ENCODE measurements at places on chromosomes 6 and 20.

GRCh38 chr6:40788661-40789655 is 201.8 kb upstream of the LRFN2 start:
- no peak for DNase-seq

- DNase-seq, result no peak
Observed at GRCh38 chr6:168047841-168048723, 30.9 kb downstream of the FRMD1 start.

DNA sequence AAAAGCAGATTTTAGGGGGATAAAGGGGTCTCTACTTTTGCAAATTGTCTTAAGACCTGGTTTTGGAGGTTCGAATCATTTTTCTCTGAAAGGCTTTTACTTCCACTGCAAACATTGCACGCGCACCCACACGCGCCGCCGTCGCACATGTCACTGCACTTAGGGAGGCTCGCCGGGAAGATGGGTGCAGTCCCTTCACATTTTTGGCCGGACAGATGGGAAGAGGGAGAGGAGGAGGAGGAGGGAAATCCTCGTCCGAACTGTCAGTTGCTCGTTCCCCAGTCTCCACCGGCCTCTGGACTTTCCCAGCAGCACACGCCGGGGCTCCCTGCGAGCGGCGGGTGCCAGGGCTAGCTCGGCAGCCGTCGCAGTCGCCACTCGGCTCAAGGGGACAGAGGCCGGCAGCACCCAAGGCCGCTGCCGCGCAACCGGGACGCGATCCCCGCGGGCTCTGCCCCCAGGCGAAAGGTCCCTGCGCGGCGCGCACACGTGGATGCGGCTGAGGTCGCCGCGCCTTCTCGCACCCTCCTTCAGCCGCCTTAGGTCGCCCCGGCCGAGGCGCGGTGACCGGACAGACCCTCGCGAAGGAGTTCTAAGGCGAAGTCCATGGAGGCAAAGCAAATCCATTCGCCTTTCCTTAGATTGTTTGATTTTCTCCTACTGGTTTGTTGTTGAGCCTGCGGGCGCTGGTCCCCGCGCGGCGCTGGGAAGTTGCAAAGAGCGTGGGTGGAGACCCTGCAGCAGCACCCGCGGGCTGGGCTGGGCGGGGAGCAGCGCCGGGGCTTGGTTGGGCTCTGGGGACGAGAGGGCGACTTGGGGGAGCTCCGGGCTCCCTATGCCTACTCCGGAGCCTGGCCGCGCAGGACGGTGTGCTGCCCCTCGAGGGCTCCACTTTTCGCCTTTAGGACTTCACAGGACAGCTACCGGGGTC is 1.2 kb downstream of the MYB start:
- DNase-seq, result no peak

DNA sequence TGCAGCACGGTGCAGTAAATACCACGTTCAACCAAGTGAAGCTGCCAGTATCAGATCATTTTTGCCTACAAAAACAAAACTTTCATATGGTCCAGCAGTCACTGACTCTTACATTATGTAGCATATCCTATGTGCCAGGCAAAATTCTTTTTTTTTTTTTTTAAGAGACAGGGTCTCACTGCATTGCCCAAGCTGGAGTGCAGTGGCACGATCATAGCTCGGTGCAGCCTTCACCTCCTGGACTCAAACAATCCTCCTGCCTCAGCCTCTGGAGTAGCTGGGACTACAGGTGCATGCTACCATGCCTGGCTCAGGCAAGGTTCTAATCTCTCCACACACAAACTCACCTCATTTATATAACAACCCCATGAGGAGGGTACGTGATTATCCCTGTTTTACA is 208.6 kb upstream of the JARID2 start:
- no peak for DNase-seq

DNA sequence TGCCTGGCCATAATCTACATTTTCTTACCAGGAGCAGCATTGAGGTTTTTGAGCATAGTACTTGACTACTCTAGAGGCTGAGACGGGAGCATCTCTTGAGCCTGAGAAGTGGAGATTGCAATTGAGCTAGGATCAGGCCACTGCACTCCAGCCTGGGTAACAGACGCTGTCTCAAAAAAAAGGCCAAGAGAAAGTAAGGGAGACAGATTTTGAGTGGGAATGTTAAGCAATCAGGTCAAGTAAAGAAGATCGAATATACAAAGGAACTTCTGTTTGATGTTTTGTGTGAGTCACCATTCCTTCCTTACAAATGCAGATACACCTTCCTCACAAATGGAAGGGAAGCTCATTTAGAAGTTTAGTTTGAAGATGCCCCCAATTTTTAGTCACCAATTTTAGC is 4.4 kb downstream of the PNRC1 start:
- no peak for DNase-seq

GRCh38 chr6:150336299-150336698 is 32.5 kb upstream of the IYD start:
- DNase-seq, result no peak

DNA sequence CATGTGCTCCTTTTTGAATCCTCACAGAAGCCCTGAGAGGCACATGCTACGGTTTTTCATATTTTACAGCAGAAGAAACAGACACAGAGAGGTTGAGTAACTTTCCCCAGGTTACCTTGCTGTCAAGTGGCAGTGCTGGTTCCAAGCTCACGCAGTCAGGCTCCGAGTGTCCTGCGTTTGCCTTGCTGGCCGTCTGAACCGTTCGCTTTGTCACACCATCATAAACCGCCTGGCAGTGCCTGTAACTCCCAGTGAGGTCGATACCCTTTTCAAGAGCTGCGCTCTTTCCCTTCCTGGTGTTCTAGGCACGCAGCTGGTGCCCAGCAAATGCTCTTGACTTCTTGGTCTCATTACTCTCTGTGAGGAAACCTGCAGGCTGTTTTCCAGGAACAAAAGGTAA is 31.3 kb upstream of the KCNG1 start:
- no peak for DNase-seq

- DNase-seq, result no peak
Observed at GRCh38 chr20:34458631-34459030, 57.6 kb upstream of the DYNLRB1 start.

DNA sequence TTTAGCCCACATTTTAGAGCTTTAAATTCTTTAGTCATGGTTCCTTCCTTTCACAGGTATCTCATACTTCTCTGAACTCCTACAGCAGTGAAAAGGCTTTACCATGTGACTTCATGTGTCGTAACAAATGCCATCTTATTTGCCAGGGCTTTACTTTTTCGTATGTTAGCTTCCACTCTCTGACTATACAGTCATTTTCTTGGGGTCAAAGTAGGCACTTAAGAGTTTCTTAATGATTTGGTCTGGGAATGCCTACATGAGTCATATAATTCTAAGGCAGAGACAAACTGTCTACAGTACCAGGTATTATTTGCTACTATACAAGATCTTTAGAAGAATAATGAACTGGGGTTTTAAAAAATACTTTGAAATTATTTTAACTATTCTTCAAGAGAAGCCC is 15.0 kb downstream of the RAB23 start:
- DNase-seq, result no peak

- no peak for DNase-seq
Observed at GRCh38 chr6:12605888-12606345, 110.7 kb upstream of the PHACTR1 start.

DNA sequence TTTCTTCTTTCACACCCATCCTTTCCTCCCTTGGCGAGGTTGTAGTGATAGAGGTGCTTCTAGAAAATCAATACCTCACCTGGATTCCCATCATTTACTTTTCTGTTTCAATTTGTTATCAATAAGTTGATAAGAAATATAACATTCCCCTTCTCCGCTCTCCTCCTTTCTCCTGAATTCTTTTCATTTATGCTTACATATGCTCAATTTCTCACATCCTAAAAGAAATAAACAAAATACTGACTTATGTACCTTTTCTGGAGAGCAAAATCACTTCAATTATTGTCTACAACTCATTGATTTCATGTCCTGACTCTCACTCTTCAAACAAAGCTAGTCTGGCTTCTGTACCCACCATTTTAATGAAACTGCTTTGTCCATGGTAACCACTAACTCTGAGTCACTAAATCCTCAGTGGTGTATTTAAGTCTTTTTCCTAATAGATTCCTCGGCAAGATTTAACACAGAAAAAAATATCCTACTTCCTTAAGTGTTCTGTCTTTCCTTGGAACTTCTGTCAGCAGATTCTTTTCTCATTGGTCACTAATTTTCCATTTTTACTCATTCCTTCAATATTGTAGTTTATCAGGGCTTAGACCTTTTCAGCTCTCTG is 289.6 kb downstream of the RFPL4B start:
- DNase-seq, result no peak

- DNase-seq, result no peak
Observed at GRCh38 chr6:105805501-105806023, 280.6 kb upstream of the PRDM1 start.

- DNase-seq, result no peak
Observed at GRCh38 chr6:26019261-26019830, 56.7 kb downstream of the TRIM38 start.

DNA sequence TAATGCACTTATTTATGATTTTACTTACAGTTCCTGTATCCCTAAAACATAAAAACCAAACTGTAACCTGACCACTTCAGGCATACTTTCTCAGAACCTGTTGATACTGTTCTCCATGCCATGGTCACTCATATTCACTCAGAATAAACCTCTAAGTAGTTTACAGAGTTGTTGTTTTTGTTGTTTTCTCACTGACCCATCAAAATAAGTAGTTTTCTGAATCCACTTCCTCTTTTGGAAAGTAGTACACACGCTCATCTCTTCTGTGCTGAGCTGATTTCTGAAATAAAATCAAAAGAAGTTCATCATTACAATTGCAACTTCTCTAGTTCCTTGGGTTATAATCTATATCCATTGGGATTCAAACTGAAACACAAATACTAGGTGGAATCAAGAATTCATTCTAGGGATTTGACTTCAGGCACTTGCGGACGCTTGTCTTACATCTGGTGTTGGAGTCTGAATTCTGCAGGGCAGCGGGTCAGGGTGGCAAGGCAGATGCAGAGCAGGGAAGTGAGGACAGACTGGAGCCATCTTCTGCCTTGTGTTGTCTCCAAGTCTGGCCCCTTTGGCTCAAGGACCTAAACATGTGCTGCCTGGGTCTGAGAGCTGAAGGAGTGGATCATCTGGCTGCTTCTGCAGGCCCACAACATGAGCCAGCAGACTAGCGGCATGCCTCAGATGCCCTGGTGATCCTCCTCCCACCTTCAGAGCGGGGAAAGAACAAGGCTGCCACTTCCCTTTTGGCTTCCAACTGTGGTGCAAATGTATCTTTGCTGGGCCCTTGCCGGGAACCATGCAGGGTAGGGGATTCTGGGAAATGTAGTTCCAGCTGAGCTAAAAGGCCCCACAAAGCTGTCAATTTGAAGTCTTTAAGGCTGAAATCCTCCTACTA is 167.9 kb upstream of the MYLIP start:
- DNase-seq, result no peak

DNA sequence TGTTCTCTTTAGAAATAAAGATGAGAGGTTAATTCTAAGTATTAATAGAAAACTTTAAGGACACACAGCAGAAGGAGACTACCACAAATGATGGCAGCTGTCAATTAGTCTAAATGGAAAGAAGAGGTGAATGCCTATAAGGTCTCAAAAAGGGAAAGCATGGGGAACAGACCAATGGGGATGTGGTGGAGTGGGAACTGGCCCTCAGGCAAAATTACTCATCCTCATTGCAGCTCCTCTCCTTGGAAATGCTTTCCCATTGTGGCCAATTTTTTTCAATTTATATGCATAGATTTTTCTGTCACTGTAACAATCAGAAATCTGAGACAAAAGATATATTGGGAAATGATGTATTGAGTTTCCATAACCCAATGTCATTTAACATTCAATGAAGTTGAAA is 222.9 kb upstream of the DEFB112 start:
- no peak for DNase-seq

DNA sequence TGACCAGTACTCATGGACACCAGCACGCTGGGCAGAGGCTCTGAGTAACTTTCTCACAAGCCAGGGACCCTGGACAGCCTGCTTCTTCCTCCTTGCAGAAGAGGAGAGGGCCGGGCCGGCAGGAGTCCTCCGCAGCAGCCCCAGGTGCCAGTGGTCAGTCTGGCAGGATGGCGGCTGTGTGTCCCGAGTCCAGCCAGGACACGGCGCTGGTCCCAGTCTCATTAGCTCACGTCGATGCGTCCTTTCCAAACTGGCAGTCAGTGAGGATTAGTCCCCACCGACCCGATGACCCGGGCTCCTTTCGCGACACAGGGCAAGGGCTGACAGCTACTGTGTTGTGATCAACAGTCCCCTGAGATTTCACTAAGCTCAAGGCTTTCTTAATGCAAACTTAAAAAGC is 267.0 kb downstream of the TAF4 start:
- DNase-seq, result no peak

DNA sequence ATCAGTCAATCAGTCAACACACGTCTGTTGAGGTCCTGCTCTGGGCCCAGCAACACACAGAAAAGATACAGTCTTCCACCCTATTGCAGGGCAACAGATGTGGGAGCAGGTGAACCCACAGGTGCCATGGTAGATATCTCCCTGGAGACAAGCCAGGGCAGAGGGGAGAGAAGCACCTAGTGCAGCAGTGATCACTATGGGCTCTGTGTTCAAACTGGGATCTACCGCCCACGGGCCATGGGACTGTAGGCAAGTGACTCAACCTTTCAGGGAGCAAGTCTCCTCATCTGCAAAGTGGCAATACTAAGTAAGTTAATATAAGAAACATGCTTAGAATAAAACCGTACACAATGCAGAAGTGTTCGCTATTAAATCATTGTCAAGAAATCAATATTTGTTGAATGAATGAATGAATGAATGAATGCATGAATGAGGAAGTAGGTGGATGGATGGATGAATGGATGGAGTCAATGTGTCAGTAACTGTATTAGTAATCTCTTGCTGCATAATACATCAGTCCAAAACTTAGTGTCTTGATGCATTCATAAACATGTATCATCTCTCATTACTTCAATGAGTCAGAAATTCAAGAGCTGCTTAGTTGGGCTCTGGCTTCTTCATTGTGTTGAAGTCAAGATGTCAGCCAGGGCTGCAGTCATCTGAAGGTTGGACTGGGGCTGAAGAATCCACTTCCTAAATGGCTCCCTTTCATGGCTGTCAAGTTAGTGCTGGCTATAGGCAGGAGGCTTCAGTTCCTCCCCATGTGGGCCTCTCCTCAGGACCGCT is 31.9 kb upstream of the NFATC2 start:
- DNase-seq, result no peak

DNA sequence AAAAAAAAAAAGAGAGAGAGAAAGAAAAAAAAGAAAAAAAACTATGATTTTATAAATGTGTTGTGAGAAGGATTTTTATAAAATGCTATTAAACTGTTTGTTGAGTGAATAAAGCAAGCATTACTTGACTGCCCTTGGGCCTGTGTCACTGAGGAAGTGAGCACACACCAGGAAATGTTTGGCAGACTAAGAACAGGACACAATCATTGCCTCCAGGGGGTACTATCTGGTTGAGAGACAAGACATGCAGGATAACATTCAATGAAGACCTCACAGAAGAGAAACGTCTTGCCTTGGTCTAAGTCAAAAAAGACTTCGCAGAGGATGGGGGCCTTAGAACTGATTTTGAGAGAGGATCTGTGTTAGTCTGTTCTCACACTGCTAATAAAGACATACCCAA is 40.6 kb downstream of the MTFR2 start:
- DNase-seq, result no peak

GRCh38 chr6:36319436-36319762 is 17.3 kb downstream of the BNIP5 start:
- DNase-seq, result no peak
